ENCODE measurements at places on chromosomes 4 and X. TPM values are rescaled to one million over a fixed set of nuclear protein-coding genes. Genes with fewer than 3 reads are reported as not detected.
A peak's percentile ranks its signal among the peaks of the same experiment; 100 is the strongest.

The NKX3-2 gene
- not detected for total RNA-seq

The ATP8A1 gene
- total RNA-seq, result 14.6 TPM

The MXRA5 gene
- total RNA-seq, result 2.1 TPM

The FAM241A gene
- total RNA-seq, result 8.8 TPM

The LIAS gene
- total RNA-seq, result 29.5 TPM

The SLC10A6 gene
- 0.35 TPM for total RNA-seq

The MAGEC1 gene
- total RNA-seq, result not detected

The GPRIN3 gene
- 5.9 TPM for total RNA-seq

The SMIM10 gene
- 6.4 TPM for total RNA-seq

The SHROOM2 gene
- total RNA-seq, result 0.60 TPM

DNA sequence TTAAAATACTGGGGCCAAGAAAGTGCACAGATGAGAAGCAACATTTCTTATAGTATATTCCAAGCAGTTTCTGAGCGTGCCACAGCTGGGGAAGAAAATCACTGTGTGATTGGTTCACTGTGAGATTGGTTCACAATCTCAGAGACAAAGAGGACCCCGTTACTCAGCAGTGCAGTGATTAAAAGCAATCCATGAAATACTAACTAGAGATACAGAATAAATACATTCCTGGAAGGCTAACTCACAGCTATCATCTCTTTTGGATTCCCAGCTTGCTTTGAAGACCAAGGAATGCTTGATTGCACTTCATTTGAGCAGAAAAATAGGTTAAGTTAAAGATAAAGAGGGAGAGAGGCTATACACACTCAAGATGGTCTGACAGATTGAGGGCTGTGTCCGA is 132.1 kb upstream of the RAPGEF2 start:
- no peak for DNase-seq

DNA sequence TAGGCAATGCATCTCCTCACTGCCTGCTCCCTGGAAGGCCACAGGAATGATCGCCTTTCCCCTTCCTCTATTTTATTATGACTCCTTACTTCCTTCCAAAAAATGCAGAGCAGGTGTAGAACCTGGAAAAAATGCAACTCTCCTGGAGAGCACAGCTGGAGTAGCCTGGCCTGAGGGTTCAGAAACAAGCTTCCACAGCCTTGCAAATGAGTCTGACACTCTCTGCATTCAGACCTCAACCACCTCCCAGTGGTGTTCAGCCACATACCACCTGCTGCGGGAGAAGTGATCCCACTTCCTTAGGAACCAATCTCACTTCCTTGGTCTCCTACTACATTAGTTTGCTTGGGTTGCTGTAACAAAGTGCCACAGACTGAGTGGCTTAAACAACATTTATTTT is 368.1 kb upstream of the NOCT start:
- no peak for DNase-seq

DNA sequence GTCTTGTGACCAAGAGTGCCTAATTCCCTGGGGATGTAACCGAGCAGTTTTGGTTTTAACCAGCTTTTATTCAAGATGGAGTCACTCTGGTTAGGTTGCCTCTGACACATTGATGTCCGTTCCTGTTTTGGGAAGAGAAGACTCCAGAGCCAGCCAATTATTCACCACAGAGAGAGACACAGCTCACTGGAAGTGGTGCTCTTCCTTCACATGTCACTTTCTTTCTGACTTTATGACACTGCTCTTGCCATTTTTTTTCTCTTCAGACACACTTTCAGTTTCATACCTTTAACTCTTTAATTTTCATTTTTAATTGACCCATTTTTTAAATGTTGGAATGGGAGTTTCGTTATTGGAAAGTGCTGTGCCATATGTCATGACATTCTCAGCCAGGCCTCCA is 418.4 kb upstream of the FSTL5 start:
- DNase-seq, result no peak

DNA sequence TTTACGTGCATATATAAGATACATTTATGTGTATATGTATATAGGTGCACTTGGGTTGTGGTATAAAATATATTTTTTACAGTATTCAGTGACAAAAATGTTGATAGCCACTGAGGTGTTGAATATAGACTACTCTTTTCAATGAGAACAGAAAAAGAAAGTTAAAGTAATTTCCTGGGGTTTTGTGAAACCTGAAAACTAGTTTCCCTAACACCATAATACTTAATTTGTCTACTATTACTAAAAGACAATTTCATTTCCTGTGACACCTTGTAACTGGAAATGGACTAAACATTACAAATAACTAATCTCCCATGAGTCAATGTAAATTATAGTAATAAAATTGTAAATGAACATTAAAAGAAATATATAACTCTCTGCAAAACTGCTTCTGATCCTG is 32.0 kb upstream of the MAP9 start:
- DNase-seq, result no peak

- DNase-seq, result no peak
Observed at GRCh38 chrX:136039485-136039884, 54.2 kb downstream of the SLC9A6 start.

GRCh38 chrX:50815120-50815519 is 1.1 kb upstream of the SHROOM4 start:
- DNase-seq, result no peak

DNA sequence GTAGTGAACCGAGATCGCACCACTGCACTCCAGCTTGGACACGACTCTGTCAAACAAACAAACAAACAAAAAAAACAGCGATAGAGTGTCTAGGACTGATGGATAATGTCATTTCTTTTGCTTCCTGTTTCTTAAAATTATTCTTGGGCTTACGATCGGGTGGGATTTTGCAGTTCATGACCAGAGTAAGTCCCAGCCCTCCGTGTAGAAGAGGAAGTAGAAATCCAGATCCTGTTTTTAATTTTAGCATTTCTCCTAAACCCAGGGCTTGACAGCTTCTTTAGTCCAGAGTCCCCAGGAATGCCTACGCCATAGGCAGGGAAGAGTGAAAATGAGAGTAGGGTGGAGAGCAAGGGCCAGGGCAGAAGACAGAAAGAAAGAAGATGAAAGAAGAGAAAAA is 94.3 kb downstream of the HPRT1 start:
- DNase-seq, result no peak

DNA sequence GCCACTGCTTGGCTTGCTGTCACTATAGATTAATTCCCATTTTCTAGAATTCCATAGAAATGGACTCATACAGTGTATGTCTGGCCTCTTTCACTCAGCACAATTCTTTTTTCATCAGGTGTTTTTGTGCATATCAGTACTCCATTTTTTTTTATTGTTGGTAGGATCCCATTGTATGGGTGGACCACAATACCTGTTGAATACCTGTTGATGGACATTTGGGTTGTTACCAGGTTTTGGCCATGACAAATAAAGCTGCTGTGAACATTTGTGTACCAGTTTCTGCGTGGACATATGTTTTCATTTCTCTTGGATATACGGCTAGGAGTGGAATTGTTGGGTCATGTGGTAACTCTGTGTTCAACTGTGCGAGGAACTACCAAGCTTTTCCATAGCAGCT is 14.9 kb downstream of the ZFP92 start:
- DNase-seq, result no peak

- no peak for DNase-seq
Observed at GRCh38 chrX:2498781-2499302, 1.9 kb downstream of the DHRSX start.

DNA sequence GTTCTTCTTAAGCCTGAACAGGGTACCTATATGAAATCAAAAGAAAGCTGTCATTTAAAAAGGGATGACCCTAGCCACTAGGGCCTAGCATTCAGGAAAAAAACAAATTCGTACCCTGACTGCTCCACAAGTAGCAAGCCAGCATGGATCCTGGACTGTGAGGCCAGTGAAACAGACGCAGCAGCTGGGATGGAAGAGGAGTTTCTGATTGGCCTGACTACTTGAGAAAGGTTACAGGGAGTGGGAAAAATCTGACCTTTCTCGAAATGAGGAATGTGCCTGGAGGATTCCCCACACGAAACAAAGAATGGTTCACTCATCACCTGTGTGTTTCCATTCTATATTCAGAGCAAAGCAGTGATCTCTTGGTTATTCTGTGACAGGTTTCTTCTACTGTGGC is 87.6 kb upstream of the JADE1 start:
- no peak for DNase-seq

GRCh38 chrX:153723351-153724251 is 586 bp downstream of the BCAP31 start:
- no peak for DNase-seq

DNA sequence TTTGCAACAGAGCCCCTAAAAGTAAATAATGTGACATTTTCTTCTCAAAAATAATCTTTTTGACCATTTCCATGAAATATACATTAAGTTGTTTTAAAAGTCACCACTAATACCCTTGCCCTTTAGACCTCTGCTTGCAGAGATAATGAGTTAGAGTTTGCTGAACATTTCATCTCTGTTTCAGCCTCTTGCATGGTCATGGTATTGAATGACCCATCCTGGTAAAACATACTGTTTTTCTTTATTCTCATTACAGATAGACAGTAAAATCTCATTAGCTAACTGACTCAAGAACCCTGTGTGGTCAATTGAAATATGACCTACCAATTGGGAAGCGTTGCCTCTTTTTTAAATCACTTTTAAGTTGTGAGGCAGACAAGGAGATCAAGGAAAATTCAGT is 916.7 kb downstream of the PDHA2 start:
- no peak for DNase-seq

- no peak for DNase-seq
Observed at GRCh38 chr4:25178838-25179261, 18.6 kb upstream of the SEPSECS start.

DNA sequence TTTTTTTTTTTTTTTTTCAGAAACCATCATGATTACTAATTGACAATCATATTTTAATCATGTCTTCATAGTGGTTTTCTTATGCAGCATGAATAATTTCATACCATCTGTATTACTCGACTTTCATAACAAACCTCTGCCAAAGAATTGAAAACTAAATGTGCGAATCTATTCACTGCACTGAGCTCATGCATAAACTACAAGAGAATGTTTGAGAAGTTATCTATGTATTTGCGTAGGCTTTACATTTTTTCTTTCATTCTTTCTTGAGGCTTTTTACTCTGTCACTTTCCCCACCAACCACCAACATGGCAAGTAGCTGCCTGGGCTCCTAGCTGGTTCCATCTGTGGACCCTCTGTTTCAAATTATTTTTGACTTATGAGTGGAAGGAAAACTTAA is 1761.0 kb downstream of the STIM2 start:
- DNase-seq, result no peak

GRCh38 chrX:72297953-72298730 is 7.6 kb downstream of the CITED1 start:
- no peak for DNase-seq

GRCh38 chr4:99833756-99834155 is 17.1 kb downstream of the DAPP1 start:
- no peak for DNase-seq

GRCh38 chrX:148664995-148665394 is 164.6 kb downstream of the AFF2 start:
- no peak for DNase-seq

- DNase-seq, result peak; percentile 25
Observed at GRCh38 chr4:62898115-62898514, 1511.1 kb downstream of the TECRL start.

DNA sequence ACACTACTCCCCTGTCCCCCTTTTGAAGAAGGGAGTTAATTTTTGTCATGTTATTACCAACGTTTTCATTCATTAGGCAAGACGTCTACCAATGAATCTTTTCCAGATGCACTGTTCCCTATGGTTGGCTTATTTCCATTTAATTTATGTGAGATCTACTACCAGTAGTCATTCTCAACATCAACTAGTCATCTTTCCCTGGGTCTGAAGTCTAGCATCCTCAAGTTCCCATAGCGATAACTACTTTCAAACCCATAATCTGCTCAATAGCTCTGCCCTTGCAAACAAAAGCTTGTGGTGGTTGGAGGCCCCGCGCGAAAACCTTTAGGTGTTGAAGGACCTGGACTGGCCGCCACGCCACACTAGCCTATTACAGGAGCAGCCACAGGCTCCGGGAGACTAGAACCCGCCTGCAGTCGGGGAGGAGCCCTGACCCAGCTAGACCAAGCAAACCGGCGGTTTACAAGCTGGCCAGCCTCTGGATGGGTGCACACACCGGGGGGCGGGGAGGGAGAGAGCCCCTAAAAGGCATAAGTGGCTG is 746 bp downstream of the PPAT start:
- peak; percentile 84 for DNase-seq

DNA sequence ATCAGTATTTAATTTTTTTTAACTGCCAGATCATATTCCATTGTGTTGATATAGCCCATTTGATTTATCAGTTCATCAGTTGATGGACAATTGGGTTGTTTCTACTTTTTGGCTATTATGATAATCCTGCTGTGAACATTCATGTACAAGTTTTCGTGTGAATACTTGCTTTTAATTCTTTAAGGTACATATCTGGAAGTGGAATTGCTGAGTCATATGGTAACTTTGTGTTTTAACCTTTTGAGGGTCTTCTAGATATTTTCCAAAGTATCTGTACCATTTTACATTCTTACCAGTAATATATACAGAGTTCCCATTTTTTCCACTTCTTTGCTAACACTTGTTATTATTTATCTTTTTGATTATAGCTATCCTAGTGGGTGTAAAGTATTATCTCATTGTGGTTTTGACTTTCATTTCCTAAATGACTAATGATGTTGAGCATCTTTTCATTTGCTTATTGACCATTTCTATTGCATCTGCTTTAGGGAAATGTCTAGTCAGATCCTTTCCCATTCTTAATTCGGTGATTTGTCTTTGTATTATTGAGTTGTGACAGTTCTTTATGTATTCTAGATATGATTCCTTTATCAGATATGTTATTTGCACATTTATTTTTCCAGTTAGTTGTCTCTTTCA is 75.2 kb upstream of the NUDT6 start:
- DNase-seq, result no peak

DNA sequence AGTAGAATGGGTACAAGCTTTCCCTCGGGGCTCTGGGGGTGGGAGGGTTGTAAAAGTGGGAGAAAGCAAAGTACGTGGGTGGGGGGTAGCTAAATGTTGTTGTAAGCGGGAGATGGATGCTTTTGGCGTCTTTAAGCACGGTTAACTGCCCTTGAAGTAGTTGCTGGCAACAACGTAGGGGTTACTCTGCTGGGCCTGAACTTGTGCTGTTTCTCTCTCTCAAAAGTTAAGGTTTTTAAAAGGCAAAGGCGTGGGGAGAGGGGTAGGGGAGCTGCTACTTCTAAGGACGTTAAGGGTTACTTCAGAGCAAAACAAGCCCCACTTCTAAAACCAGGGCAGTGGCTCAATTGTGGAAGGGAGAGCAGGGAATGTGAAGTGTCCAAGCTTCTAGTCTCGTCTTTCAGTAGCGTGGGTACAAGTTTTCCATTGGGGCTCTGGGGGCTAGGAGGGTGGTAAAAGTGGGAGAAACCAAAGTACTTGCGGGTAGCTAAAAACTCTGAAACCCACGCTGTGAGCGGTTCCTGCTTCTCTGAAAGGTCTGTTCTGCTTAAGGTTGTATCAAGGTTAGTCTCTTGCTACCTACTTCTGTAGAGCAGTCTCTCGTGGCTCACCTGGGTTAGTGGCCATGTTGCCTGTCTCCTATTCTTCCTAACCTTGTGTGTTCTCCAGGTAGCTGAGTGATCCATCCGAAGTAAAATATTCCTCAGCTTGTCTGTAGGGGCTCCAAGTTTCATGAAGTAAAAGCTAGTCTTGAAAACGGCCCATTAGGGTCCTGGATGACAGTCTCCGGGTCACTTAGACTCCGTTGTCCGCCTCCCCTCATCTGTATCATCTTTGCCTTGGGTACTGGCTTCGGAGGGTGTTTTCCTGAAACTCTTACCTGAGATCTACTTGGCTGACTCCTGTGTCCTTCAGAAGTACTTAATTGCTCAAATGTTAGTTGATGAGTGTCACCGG is 1.7 kb upstream of the WDR1 start:
- no peak for DNase-seq

All from Right ventricle myocardium inferior (tissue), 1 donor.